ENCODE measurements at places on chromosomes 1 and 21.

GRCh38 chr1:238777551-238777950 lies 608.8 kb upstream of the CHRM3 start:
- no peak for DNase-seq

GRCh38 chr1:184686540-184686939 lies 68.1 kb downstream of the EDEM3 start:
- DNase-seq, result no peak

DNA sequence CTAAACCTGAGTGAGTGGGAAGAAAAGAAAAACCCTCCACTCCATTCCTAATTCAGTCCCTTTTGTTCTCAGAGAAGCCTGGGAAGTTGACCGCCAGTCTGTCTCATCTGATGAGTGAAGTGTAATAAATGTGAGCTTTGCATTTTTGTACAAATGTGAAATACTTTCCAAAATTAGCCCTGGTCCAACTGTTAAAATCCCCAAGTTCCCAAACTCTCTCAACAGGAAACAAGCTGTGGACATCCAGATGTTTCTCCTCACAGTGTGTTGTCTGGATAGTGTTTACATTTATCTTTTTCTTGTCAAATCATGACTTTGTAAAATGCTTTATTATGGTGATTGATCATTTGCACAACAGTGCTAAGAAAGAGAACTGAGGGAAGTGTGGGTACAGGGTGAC lies 145.1 kb downstream of the TM2D1 start:
- no peak for DNase-seq

DNA sequence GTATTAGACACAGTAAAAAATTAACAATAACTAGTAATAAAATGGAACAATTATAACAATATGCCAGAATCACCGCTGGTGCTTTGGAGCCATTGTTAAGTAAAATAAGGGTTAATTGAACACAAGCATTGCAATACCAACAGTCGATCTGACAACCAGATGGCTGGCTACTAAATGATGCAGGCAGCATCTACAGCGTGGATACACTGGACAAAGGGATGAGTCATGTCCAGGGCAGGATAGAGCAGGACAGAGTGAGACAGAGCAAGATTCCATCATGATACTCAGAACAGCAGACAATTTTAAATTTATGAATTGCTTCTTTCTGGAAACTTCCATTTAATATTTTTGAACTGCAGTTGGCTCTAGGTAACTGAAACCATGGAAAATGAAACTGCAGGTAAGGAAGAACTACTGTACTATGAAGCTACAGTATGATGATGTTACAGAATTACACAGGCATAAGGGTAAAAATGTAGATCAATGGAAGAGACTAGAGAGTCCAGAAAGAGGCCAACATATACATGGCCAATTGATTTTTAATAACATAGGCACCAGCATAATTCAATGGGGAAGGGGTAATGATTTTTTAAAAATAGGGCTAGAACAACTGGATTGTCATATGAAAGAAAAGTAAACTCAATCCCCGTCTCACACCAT lies 168.7 kb downstream of the RRAGC start:
- DNase-seq, result no peak

- no peak for DNase-seq
Measured at GRCh38 chr1:220809704-220810103, 23.0 kb downstream of the MTARC1 start.

GRCh38 chr1:200147094-200147493 lies 119.6 kb downstream of the NR5A2 start:
- no peak for DNase-seq

DNA sequence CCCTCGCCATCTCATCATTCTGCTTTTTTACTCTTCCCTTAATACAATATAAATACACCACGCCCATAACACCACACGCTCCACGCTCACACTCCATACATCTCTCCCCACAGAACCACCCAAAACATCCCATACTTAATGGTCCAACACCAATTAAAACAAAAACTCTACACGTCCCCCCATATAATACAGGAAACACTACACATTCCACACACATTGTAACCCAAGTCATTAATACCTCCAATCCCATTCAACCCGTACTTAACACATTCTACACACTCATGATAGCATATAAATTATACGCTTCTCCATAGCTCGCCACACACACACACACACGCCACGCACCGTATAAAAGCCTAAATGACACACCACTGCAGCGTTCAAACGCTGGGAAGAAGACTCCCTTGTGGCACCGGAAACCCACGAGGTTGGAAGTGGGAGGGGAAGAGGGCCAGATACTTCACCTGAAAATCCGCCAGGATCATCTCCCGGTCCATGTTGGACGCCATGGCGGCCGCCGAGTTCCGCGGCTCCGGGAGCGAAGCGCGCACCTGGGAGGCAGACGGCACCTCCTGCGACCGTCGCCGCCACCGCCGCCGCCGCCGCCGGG lies 659 bp downstream of the FAF1 start:
- no peak for DNase-seq

GRCh38 chr1:203600782-203601513 lies 25.7 kb upstream of the ATP2B4 start:
- DNase-seq, result peak; percentile 17

DNA sequence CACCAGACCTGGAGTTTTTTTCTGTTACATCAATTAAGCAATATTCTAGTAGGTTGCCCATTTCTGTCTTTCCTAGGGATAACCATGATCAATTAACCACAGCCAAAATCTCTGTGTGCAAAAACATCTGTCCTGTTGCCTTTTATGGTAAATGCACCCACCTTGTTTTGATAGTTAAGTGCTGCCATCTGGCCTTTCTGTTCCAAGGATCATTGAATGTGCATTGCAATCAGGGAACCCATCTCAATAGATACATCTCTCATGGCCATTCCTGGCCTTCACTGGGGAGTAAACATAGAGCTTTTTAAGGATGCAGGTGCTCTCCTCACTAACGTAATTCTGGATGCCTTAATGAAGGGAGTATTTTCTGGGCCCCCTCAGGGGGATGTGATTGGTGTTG lies 111.8 kb upstream of the KIAA1614 start:
- DNase-seq, result no peak

- no peak for DNase-seq
Measured at GRCh38 chr21:41916888-41917433, 36.9 kb downstream of the C2CD2 start.

GRCh38 chr1:159925719-159926078 lies 392 bp upstream of the TAGLN2 start:
- no peak for DNase-seq

DNA sequence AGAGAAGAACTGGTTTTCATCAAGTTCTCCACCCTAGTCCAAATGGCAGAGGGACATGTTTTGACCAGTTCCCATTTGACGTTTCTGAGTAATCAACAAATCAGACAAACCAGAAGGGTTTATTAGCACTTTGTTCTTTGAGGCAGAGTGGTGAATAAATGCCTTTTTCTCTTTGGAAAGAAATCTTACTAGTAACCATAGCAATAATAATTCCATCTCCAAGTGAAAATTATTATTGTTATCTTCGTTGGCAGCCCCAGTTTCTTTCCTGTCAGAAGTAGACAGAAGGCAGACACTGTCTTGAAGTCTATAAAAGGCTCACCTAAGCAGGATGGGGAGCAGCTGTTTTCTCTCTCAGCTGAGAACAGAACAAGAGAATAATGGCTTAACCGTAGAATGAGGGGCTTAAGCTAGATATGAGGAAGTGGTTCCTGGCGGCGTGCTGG lies 391.6 kb downstream of the PBX1 start:
- DNase-seq, result no peak

DNA sequence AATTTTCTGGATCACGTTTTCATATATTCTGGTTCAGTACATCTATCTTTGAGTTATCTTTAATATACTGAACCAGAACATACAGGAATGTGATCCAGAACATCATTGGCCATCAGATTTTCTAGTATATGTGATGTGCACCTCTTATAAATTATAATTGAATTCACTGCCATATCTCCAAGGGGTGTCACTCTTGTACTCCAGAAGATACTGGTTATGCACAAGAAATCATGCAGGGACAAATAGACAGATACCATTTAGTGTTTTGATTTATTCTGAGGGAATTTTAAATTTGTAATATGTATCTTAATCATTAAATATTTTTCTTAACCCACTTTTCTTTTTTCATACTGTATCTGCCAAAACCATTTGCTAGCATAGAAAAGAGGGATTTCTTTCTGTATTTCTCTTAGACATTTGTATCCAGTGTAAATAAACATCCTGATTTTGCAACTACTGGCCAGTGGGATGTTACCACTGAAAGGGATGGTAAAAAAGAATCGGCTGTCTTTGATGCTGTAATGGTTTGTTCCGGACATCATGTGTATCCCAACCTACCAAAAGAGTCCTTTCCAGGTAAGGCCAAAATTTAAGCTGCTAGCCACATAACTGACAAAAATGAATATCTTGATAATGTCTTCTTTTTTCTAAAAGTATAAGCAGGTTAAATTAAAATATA lies 16.7 kb downstream of the FMO3 start:
- DNase-seq, result no peak

DNA sequence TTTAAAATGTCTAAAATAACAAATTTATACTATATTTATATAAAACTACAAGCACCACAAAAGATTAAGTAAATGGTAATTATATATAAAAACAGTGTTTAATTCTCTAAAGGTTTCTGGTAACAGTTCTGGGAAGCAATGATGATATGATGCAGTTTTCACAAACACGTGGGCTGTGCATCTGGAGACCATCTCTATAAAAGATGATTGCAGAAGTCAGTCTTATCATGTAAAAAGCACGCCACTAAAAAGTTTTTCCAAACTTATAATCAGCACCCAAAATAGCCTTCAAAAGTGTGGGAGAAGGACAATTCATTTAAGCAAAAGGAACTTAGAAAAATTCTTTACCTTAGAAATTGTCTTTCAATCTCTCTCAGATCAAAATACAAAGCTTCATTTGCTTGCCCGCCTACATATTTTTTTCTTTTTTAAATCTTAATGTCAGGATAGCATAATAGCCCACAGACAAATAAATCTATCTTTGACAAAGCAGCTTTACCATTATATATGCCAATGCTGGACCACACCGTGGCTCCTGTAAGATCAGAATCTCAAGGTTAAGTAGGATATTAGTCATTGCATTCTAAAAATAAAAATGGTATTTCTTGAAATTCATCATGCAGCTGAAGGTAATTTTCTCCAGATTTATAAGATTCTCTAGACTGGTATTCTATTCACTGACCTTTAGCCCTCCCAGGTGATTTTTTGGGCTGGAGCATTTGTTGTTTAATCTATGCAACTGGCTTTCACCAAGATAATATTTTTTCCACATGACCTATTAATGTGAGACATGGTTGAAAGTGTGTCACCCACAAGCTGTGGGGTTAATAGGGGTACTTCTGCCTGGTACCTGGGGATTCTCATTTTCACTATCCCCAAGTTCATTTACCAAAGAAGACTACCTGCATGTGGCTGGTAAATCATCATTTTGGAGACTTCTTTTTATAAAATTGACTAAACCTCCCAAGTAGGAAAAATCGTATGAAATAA lies 189.6 kb upstream of the ST6GALNAC5 start:
- no peak for DNase-seq

DNA sequence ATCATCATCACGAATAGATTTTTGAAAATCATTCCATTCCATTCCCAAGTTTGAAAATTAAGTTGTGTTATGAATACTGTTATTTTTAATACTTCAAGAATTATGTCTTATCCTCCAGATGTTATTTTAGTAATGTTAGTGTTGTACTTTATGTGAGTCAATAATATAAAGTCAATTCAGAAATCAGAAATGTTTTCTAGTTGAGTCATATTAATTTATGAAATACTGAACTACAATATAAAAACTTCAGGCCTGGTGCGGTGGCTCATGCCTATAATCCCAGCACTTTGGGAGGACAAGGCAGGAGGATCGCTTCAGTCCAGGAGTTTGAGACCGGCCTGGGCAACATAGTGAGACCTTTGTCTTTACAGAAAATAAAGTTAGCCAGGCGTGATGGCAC lies 38.4 kb upstream of the GPR25 start:
- DNase-seq, result no peak

- DNase-seq, result no peak
Measured at GRCh38 chr1:47024141-47024801, 802 bp downstream of the CYP4X1 start.

GRCh38 chr1:224617410-224618355 lies 1.6 kb downstream of the CNIH3 start:
- DNase-seq, result no peak

- DNase-seq, result no peak
Measured at GRCh38 chr1:109827466-109827865, 63.7 kb upstream of the EPS8L3 start.

DNA sequence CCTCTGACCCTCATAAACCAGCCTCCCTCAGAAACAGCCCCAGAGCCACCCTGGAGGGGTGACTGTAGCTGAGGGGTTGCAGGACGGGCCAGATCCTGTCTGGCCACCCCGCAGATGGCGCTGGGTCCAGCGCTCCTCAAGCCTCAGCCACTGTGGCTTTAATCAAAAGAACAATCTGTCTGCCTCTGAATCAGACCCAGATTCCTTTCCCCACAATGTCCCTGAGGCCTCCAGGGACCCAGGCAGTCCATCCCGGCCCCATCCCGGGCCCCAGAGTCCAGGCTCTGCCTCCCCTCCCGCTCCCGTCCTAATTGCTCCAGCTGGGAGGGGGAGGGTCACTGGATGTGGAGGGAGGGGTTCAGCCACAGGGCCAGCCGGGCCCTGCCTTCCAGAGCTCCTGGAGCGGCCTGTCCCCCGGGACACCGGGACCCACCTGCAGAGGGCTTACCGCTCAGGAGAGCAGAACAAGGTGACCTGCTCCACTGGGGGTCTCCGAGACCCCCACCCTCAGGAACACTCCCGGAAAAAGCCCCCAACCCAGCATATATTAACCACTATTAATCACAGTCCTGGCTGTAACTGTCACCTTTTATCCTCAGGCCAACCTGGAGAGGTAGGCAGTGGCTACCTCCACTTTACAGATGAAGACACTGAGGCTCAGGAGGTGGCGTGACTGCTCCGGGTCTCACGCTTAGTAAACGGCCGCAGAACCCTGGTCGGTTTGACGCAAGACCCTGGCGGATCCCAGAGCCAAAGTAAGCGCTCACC lies 836 bp upstream of the FBLIM1 start:
- no peak for DNase-seq

GRCh38 chr1:6285336-6285735 lies 24.4 kb upstream of the GPR153 start:
- no peak for DNase-seq

- no peak for DNase-seq
Measured at GRCh38 chr21:15468368-15468767, 261.4 kb upstream of the USP25 start.

GRCh38 chr1:23129846-23130245 lies 38.8 kb downstream of the LUZP1 start:
- DNase-seq, result no peak

- DNase-seq, result no peak
Measured at GRCh38 chr1:162151900-162152829, 82.7 kb downstream of the NOS1AP start.

- no peak for DNase-seq
Measured at GRCh38 chr1:66436378-66437135, 97.4 kb upstream of the SGIP1 start.

DNA sequence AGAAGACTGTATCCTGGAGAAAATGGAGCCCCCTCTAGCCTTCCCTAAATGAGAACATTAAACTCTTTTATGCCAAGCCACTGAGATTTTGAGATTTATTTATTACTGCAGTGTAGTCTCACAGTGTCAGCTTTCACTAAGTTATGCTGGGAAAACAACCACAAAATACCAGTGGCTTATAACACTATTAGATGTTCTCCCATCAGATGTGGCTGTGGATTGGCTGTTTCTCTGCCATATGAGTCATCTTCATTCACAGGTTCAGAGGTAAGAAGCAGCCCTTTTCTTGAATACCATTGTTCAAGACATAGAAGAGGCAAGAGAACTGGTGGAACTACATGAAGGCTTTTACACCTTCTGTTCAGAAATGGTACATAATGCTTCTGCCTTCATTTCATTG lies 32.1 kb upstream of the ST6GALNAC5 start:
- no peak for DNase-seq

- no peak for DNase-seq
Measured at GRCh38 chr1:191714845-191715244, 443.4 kb upstream of the RGS18 start.

Measured in NCI-H187 (cell line).